Activated naive CD4-positive, alpha-beta T cell treated with anti-CD3 and anti-CD28 coated beads, Interleukin-2, amount 50 U/mL, for 16 hours (primary cell): ENCODE measurements at places on chromosomes 6 and 20.

GRCh38 chr20:32363492-32363891, 5.4 kb downstream of the ASXL1 start:
- DNase-seq, result no peak

- no peak for DNase-seq
These were observed 445.8 kb upstream of the JAG1 start for GRCh38 chr20:11119573-11119972.

- DNase-seq, result no peak
These were observed 3.6 kb downstream of the SRSF3 start for GRCh38 chr6:36597775-36598174.

DNA sequence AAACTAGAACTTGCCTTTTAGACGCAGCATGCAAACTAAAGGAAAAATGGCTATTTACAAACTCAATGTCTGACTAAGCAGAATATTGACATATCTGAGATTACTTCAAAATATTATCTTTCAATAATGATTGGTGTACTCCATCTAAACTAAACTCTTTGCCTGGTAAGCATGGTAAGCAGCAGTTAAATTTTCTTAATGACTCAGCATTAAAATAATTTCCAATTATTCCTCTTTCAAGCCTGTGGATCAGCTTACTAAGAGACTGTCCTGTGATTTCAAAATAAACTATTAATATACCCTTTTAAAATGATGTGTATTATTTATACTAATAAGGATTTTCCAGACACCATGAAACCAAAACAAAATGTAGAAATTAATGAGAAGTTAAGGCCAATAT, 226.8 kb upstream of the THEMIS start:
- DNase-seq, result no peak

DNA sequence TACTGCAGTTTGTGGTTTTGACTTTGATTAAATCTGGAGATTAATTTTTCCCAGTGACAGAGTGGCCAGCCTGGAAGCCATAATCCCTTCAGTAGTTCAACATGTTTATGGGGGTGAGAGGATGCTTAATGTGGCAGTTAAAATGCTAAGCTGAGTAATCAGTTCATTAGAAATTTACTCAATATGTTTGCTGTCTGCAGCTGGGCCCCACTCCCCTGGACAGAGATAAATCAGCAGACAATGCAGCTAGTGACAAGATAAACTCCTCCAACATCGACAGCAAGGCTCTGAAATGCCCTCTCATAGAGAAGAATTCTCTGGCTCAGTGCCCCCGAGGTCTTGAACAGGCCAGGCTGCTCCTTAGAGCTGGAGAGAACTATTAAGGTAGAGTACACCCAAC, 101.9 kb downstream of the LRFN2 start:
- no peak for DNase-seq
